ENCODE measurements at places on chromosomes 6 and 20.

GRCh38 chr20:50328222-50328979, 137.8 kb downstream of the CEBPB start:
- DNase-seq = no peak

- DNase-seq = no peak
Observed at GRCh38 chr6:95581073-95581472, 3.7 kb downstream of the MANEA start.

GRCh38 chr6:155439376-155439775, 16.3 kb downstream of the NOX3 start:
- DNase-seq = no peak

DNA sequence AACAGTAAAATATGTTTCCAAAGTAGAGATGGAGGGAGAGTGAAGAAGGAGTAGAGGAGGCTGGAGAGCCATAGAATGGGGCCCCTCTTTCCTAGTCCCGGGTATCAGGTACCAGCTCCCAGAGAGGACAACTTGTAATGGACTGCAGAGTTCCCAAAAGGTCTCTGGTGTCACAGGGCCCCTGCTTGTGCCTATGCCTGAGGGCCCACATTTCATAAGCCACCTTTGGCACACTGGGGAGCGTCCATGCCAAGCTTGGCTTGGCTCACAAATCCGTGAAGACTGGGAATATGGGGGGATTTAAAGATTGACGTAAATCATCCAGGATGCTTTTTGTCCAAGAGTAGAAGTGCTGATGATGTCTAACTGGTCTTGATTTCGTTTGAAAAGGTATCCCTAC, 16.4 kb upstream of the SLC22A3 start:
- DNase-seq = no peak

- DNase-seq = no peak
Observed at GRCh38 chr6:143301188-143301587, 149.3 kb downstream of the ADAT2 start.

- DNase-seq = no peak
Observed at GRCh38 chr20:24443436-24443835, 26.0 kb upstream of the SYNDIG1 start.
